ENCODE measurements at places on chromosomes 11 and 22.

GRCh38 chr11:122253589-122254231, 137.7 kb upstream of the BLID start:
- DNase-seq, result no peak

GRCh38 chr11:64652586-64653387, 61.8 kb downstream of the SLC22A12 start:
- DNase-seq, result peak; percentile 93

GRCh38 chr11:90434858-90435257, 212.0 kb upstream of the CHORDC1 start:
- DNase-seq, result peak; percentile 74

- DNase-seq, result peak; percentile 49
Observed at GRCh38 chr11:58513747-58514367, 6.0 kb upstream of the OR5B21 start.

GRCh38 chr22:27331526-27332281, 469.9 kb downstream of the MN1 start:
- DNase-seq, result peak; percentile 20

- DNase-seq, result peak; percentile 64
Observed at GRCh38 chr22:37559901-37560607, at the start of gene CDC42EP1. Gene CDC42EP1, plus strand, starts transcription at chr22:37560480. Its CDS starts 5,870 bp downstream, at chr22:37566350.

DNA sequence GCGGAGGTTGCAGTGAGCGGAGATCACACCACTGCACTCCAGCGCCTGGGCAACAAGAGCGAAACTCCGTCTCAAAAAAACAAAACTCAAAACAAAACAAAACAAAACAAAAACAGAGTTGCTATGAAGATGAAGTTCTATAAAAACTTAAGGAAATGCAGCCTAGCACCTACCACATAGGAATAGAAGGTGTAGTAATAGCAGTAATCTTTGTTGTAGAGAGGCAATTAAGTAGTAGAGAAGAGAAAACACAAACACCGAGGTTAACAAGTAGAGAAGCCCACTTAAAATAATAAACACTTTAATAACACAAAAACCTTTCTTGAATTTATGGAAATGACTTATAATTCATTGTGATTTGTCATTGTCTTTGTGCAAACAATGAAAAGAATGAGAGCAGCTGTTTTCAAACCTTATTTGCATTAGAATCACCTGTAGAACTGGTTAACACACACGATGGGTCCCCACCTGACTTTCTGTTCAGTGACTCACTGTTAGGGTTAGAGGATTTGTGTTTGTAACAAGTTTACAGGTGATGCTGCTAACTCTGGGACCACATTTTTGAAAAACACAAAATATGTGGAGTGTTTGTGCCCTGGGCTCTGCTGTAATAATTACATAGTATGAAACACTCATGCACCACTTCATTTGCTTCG, 43.1 kb downstream of the TYR start:
- no peak for DNase-seq

GRCh38 chr11:104764710-104765045, 133.6 kb downstream of the CASP12 start:
- no peak for DNase-seq

GRCh38 chr11:15208378-15209222, 93.9 kb downstream of the INSC start:
- DNase-seq, result peak; percentile 71

DNA sequence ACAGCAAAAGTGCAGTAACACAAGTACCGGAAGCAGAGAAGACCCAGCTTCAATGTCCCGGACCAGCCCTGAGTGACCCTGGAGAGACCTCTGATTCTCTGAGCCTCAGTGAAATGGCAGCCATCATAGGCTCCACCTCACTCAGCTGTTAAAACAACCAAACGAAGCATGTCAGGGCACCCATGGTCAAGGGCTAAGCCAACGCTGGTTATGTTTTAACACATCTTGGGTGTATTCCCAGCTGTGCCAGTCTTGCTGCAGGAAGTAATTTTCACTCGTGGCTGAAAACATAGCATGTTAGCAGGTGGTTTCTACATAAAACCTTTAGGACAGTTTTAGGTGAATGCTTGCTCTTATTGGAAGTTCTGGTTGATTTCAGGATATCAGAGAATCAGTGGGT, 30.9 kb downstream of the LMO2 start:
- DNase-seq, result no peak

Measured in Caco-2 (cell line).